ENCODE measurements at places on chromosomes 3 and 15. TPM values are rescaled to one million over a fixed set of nuclear protein-coding genes. Genes with fewer than 3 reads are reported as not detected.

GRCh38 chr3:113070072-113070640 lies 79.4 kb downstream of the GTPBP8 start:
- no peak for DNase-seq

GRCh38 chr3:69462022-69462825 lies 76.3 kb upstream of the FRMD4B start:
- no peak for DNase-seq

GRCh38 chr3:44833394-44833793 lies 28.3 kb upstream of the TMEM42 start:
- no peak for DNase-seq

DNA sequence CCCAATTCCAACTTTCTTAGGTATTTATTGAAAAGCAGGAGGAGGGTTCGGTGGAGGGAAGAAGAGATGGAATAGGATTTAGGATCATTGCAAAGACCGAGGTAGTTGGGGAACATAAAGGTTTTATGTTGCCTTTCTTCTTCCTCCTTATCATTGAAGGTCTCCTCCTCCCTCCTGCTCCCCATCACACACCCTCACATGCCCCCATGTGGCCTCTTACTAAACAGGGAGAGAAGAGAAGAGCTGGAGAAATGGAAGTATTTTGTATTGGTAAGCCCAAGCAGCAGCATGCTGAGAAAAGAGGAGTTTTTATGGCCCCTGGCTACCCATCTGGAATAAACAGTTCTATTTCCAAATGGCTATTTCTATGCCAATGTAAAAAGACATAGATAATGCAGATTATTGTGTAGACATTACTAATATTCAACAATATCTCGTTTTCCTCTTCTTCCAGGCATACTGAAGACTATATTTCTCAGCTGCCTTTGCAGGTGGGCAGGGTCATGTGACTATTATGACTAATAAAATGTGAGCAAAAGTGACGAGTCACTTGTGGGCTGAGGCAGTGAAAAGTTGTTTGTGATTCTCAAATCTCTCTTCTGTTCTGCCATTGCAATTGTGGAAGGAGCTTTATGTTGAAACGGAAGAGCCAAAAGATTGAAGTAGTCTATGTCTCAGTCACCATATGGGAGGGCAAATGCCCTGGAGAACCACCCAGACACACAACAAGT lies 5.2 kb upstream of the GPR176 start:
- no peak for DNase-seq

- no peak for DNase-seq
These were observed 14.3 kb downstream of the KLHL25 start for GRCh38 chr15:85780225-85780985.

DNA sequence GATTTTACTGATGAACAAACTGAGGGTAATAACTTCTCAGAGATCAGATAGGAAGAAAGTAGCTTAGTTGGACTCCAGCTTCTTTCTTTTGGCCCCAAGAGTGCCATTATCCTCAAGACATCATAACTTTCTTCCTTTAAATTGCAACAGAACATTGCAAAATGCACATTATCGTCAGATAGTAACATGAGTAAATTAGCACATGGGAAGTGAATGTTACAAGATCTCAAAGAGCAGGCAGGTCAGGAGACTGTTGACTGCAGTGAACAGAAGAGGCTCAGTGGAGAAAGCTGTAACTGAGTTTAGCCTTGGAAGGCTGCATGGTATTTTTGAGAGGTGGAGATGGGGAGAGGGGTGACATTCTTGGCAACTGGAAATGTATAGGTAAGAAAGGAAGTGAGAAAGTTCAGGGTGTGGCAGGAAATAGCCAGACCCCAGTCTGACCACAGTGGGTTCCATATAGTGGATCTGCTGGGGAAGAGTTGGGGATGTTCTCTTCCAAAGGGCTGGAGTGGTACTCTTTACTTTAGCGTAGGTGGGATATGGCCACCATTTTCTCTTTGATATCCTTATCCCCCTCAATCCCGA lies 307.7 kb downstream of the RPLP1 start:
- DNase-seq = no peak

GRCh38 chr15:70488002-70488605 lies 275.3 kb downstream of the UACA start:
- DNase-seq = peak; percentile 91

Gene WNT5A
- total RNA-seq = 34.6 TPM

Gene SLC12A1
- total RNA-seq = not detected

Gene CLDN16
- total RNA-seq = not detected

Gene FGF7
- total RNA-seq = 31.2 TPM

Measured in SJCRH30 (cell line).